Stimulated activated CD4-positive, alpha-beta T cell treated with anti-CD3 and anti-CD28 coated beads, Interleukin-2, amount 100 ng/mL, for 4 hours (primary cell): ENCODE measurements at places on chromosomes 7 and 10.
A peak's percentile ranks its signal among the peaks of the same experiment; 100 is the strongest.

DNA sequence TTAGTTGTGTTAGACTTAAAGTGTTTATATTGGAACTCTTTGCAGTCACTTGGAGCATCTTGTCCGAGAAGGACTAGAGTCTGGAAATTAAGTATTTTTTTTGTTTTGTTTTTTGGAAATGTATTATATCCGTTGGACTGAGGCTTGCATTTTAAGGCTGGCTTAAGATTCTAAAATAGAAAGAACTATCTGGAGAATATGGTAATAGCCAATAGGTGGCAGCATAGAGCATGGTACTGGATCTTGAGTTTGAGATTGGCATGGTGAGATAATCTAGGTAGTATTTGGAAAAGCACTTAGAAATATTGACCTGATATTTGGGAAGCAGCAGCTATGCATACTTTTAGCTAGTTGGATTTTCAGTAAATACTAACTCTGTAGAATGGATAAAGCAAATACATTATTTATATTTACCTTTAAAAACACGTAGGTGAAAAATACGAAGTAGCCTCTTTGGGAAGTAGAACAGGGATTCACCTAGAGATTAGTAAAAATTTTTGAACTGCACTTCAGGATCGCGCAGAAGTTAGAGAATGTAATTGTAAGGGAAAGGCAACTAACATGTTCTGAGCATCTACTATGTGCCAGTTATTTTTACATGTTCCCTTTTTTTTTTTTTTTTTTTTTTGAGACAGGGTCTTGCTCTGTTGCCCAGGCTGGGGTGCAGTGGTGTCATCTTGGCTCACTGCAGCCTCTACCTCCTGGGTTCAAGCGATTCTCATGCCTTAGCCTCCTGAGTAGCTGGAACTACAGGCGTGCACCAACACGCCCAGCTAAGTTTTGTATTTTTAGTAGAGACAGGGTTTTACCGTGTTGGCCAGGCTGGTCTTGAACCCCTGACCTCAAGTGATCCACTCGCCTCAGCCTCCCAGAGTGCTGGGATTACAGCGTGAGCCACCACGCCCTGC is 78.6 kb downstream of the LCOR start:
- no peak for DNase-seq

DNA sequence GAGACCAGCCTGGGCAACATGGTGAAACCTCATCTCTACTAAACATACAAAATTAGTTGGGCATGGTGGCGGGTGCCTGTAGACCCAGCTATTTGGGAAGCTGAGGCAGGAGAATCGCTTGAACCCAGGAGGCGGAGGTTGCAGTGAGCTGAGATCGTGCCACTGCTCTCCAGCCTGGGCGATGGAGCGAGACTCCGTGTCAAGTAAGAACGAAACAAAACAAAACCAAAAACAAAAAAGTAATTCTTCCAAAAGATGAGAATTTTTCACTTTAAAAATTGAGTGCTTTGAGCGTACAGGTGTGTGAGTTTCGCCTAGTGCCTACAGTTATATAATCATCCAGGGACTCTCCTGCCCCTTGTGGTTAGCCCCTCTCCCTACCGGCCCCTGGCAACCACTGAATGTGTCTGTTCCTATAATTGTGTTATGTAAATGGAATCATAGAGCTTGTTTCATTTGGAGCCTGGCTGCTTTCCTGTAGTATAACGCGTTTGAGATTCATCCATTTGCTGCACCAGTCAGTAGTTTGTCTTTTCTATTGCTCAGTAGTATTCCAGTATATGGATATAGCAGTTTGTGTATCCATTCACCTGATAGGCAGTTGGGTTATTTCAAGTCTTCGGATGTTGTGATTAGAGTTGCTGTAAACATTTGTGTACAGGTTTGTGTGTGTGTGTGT is 80.0 kb downstream of the RBM33 start:
- DNase-seq: no peak

DNA sequence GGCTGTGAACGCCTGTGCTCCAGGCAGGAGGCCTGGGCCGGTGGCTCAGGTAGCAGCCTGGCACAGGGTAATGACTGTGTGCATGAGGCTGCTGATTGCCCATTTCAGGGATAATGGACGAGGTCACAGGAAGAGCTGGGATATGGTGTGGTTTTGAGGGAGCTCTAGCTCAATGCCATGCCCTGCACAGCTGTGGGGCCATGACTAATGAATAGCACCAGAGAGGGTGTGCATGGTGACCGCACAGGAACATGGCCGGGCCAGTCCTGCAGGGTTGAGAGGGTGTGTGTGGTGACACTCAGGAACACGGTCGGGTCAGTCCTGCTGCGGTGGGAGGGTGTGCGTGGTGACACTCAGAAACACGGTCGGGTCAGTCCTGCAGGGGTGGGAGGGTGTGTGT is 21.8 kb downstream of the NKX6-2 start:
- DNase-seq: no peak

DNA sequence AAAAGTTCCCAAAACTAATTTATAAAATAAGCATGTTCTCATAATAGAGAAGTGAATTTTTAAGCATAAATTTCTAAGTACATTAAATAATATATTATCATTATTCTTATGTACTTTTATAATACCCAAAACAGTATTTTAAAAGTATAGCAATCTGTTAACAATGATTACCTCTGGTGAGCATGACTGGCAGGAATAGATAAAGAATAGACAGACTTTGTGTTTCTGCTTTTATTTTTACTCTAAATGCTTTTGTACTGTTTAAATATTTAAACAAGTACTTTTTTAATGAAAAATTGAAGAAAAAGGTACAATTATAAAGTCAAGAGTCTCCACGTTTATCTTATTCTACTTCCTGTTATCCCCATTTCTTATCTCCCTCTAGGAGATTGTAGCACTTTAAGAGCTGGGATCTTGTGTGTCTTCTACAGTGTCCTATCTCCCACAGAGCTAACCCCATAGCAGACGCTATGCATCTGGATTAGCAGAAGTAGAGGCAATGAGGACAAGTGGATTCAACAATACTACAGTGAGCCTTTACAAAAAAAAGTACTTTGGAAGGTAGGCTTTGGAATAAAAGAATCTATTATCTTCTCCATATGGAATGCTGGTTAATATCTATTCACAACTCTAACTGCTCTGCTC is 42.9 kb downstream of the IDE start:
- no peak for DNase-seq

DNA sequence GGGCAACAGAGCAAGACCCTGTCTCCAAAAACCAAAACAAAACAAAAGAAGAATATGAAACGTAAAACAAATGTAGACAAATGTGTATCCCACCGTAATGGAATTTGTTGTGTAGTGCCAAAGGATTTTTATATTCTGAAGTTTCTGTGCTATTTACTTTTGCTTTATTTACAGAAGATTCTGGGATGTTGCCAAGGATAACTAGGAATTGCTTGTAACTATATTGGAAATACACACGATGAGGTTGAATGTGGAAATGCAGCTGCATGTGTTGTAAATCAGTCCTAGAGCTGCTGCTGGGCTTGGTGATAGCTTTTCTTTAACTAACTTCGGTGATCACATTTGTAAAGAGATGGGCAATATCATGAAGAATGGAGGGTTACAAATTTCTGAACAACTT is 39.5 kb downstream of the GALNT17 start:
- no peak for DNase-seq

- DNase-seq: no peak
Observed at GRCh38 chr7:70097645-70098044, 499.4 kb downstream of the AUTS2 start.

DNA sequence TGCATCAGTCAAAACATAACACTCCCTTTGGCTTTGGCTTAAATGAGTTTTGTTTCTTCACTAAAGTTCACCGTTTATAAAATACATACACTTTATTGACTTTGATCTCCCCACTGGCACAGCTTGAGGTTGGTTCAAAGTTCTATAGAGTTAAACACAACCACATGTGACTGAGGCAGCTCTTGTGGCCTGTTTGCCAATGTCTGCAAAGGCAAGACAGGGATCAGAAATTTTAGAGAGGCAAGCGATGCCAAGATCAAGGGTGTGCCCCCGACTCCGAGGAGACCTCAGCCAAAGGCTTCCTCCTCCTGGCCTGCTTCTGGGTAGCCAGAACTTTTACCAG is 129.8 kb upstream of the JCAD start:
- no peak for DNase-seq

- DNase-seq: no peak
Observed at GRCh38 chr10:127392351-127393235, 156.5 kb upstream of the NPS start.

- no peak for DNase-seq
Observed at GRCh38 chr7:112101201-112101846, 104.9 kb downstream of the DOCK4 start.

DNA sequence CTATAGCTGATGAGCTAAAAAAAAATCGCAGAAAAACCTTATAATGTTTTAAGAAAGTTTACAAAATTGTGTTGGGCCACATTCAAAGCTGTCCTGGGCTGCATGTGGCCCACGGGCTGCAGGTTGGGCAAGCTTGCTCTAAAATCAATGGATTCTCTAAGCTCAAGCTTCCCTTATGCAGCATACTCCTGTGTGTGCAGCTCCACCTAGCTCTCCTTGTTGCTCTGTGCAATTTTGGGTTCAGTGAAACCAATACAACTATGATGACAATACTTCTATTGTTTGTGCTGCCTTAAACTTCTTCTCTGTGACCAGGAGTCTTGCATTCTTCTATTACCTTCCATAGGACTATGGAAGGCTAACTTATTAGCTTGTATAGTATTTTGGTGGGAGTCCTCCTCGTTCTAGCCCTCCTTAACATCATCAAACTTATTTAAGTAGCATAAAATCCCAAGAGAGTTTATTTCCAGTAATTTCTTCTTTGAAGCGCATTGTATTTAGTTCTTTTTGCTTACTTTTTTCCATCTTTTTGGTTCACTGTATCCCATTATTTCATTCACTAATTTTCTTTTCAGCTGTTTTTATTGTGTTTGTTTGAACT is 170.9 kb upstream of the SMIM30 start:
- no peak for DNase-seq

DNA sequence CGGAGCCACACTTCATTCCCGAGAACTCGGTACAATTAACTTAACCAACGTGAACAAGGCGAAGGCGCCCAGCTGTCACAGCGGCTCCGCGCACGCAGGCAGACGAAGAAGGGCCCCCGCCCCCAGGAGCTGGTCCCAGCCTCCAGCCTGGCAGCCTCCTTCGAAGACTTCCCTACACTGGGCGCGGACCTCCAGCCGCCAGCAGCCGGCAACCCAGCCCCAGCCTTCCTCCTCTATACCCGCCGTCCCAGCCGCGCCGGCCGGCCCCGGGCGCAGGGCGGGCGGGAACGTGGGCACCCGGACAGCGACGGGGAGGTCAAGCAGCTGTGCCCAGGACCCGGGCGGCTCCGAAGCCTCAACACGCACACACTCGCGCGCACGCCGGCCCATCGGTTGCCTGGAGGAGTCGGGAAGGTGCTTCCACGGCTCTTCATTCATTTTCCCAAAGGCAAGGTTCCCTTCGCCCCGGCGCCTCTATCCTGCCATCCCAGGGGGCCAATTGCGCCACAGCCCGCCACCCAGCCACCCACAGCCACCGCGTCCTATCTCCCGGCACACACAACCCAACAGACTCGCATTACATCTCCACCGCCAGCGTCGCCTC is 1.6 kb downstream of the CHST15 start:
- no peak for DNase-seq

GRCh38 chr10:31770307-31770902 is 158.2 kb downstream of the ARHGAP12 start:
- peak; percentile 54 for DNase-seq

DNA sequence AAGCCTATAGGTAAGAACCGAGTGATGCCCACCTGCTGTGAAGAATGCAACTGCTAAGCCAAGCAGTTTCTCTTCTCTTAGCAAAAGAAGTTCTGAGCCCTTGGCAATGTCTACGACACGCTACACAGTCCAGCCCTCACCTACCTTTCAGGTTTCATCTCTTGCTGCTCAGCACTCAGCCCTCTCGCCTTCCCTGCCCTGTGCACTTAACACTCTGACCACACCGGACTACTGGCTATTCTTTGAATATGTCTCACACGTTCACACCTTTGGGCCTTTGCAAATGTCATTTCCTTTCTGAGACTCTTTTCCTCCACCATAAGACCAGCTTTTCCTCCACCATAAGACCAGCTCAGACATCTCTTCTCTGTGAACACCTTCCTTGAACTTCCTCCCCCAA is 67.0 kb upstream of the ITGB1 start:
- DNase-seq: no peak

DNA sequence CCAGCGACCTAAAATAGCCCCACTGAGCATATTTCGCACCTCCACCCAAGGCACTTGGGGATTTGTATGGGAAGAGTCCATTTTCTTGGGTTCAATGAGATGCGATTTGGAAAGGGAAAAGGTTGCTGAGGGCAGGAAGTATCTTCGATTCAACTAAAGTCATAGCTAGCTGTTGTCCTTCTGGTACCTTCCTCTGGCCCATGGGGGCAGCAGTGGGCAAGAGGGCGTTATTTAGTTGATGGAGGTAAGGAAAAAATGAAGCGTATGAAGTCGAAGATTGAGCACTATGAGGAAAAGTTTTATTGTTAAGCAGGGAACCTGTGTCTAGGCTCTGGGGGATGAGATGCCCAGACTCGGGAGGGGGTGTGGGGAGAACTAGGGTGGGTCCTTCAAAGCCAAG is 135.4 kb downstream of the EVX1 start:
- no peak for DNase-seq

- DNase-seq: no peak
Observed at GRCh38 chr10:98449287-98449686, 2.6 kb upstream of the HPS1 start.

GRCh38 chr10:11235771-11236170 is 218.1 kb downstream of the CELF2 start:
- DNase-seq: no peak

DNA sequence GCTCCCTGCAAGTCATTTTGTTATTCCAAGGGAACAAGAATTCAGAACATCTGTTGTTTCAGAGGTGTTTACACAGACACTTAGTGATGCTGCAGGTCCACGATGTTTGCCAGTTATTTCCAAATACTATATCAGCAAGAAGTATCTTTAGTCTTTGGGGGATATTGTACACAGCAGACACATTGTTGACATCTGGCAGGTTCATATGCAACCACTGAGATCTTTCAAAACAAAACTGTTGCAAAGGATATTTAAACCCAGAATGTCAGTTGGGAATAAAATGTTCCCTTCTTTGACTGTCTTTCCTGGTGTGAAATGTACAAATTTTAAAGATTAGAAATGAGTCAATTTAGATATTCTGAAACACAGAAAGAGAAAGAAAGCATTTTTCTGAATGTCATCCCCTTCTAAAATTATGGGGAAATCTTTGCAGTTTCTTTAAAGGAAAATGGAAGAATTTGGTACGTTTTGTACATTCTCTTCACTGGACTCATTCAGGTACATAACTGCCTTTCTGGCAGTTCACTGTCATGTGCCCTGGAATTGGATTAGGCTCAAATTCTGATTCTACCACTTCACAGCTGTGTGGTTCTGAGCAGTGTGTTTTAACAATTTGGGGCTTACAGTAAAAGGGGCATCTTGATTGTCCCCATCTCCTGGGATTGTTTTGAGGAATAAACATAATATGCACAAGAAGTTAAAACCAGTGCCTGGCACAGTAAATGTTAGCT is 40.3 kb upstream of the CELF2 start:
- no peak for DNase-seq

GRCh38 chr7:128672927-128673517 is 930 bp downstream of the GARIN1A start:
- DNase-seq: no peak

GRCh38 chr7:132703742-132704141 is 127.5 kb upstream of the PLXNA4 start:
- no peak for DNase-seq
